ENCODE measurements at places on chromosomes 7 and 10. TPM values are rescaled to one million over a fixed set of nuclear protein-coding genes. Genes with fewer than 3 reads are reported as not detected.

DNA sequence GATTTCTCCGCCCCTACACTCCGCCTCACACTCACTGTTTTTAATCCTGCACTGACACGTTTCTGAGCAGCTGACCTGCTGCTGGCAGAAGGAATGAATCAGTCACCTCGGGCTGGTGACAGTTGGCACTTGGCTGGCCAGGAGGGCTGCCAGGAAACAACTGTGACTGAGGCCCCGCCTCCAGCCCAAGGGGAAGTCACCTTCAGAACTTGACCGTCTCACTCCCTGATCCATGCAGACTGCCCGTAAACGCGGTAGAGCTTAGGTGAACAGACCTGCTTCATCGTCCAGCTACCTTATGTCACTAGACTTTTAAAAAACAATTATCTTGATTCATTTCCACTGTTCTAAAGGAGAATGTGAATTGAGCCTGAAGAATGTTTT lies 107.5 kb downstream of the DOCK1 start:
- H3K36me3 ChIP-seq, result no peaks in the 10 kb centered on the region

DNA sequence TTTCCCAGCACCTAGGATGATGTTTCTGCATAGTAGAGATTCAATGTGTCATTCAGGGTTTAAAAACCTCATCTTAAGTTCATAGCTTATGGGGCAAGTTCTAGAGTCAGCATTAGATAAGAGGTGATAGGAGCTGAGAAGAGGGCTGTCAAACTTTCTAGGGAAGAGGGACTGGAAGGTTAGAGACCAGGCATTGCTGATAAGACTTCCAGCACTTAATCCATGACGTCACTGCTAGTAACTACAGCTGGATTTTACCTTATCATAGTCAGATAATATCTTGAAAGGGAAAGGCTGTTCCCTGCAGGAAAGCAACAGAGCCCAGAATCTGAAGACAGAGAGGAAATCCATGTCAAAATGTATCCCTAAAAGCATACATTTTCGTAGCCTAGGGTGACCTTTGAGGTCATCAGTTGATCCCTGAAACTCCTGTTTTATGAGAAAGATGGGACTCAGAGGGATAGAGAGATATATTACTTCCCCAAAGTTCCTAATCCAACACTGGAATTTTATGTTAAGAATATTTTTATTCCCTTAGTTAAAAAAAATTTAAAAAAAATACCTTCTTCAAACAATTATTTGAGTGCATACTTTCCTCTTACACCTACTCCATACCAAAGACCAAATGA lies 3.3 kb upstream of the CPED1 start:
- H3K27me3 ChIP-seq, result peaks cover 21% of the 10 kb centered on the region
- H3K27ac ChIP-seq, result no peak overlapping the region
- no peak for DNase-seq
- no peak overlapping the region for H3K4me3 ChIP-seq

DNA sequence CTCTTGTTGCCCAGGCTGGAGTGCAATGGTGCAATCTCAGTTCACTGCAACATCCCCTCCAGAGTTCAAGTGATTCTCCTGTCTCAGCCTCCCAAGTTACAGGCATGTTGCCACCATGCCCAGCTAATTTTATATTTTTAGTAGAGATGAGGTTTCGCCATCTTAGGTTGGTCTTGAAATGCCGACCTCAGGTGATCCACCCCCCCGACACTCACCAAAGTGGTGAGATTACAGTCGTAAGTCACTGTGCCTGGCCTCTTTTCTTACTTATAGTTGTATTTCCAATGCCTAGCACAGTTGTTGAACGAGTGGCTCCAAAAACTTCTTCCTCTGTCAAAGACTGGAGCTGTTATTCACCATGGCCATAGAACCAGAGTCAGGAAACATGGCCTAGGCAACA lies 6.7 kb downstream of the RNF216 start:
- H3K4me1 ChIP-seq, result peaks cover 61% of the 10 kb centered on the region
- no peaks in the 10 kb centered on the region for H3K36me3 ChIP-seq
- DNase-seq, result no peak

GRCh38 chr7:121101621-121102020 lies 113.1 kb downstream of the CPED1 start:
- H3K4me3 ChIP-seq, result no peak overlapping the region
- H3K27me3 ChIP-seq, result no peaks in the 10 kb centered on the region
- no peaks in the 10 kb centered on the region for H3K36me3 ChIP-seq

DNA sequence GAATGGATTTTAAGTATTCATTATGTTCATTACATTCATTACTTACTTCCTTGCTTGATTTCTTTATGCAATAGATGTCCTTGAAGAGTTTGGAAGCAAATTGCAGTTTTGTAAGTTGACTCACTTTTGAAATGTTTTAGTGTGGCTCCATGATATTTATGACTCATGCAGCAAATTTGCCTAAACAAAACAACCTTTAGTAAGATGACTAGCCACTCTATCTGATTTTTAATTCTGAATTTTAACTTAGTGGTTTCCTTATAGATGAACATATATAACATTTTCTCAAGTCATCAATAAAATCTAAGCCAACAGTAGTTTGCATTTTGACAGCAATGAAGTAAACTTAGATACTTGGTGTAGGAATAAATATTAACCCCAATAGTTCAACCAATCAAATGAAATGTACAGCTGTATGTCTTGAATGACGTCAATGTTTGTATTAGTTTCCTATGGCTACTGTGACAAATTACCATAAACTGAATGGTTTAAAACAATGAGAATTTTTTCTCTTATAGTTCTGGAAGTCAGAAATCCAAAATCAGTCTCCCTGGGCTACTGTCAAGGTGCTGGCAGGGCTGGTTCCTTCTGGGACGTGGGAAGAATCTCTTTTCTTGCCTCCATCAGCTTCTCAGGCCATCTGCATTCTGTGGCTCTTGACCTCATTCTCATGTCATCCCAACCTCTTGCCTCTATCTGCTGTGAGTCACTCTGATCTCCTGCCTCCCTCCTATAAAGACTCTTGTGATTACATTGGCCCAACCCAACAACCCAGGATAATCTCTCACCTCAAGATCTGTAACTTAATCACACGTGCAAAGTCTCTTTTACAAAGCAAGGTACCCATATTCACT lies 73.4 kb downstream of the AHR start:
- no peaks in the 10 kb centered on the region for H3K27me3 ChIP-seq
- no peak overlapping the region for H3K27ac ChIP-seq
- DNase-seq, result no peak
- no peaks in the 10 kb centered on the region for H3K36me3 ChIP-seq
- no peak overlapping the region for H3K4me3 ChIP-seq

- H3K4me3 ChIP-seq, result no peak overlapping the region
- H3K36me3 ChIP-seq, result no peaks in the 10 kb centered on the region
- no peaks in the 10 kb centered on the region for H3K27me3 ChIP-seq
- H3K4me1 ChIP-seq, result no peaks in the 10 kb centered on the region
Measured at GRCh38 chr10:45407542-45407941, 33.5 kb downstream of the ALOX5 start.

GRCh38 chr10:100805543-100806355 lies 60.4 kb downstream of the PAX2 start:
- no peaks in the 10 kb centered on the region for H3K36me3 ChIP-seq
- no peak for DNase-seq
- peaks cover 6% of the 10 kb centered on the region for H3K27me3 ChIP-seq
- H3K4me3 ChIP-seq, result no peak overlapping the region

DNA sequence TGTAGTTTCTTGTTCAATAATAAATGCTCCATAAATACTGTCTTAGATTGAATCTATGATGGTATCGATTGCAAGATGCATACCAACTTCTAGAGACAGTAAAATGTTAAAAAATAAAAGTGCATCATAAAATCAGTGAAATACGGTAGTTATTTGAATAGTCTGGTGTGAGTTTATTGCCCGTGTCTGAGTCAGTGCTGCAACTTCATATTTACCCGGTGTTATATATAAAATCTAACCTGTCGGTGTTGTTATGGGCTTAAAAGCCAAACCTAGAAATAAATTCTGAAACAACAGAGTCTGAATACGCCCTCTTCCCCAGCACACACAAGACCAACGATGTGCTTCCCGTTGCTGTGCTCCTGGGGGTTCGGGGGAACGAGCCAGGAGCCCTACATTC lies 16.3 kb downstream of the MACROH2A2 start:
- H3K4me1 ChIP-seq, result no peaks in the 10 kb centered on the region
- DNase-seq, result no peak
- H3K27me3 ChIP-seq, result no peaks in the 10 kb centered on the region
- no peak overlapping the region for H3K27ac ChIP-seq
- H3K36me3 ChIP-seq, result no peaks in the 10 kb centered on the region

- H3K27me3 ChIP-seq, result no peaks in the 10 kb centered on the region
- no peaks in the 10 kb centered on the region for H3K4me1 ChIP-seq
- H3K36me3 ChIP-seq, result no peaks in the 10 kb centered on the region
Measured at GRCh38 chr10:112236486-112236885, 46.7 kb upstream of the TECTB start.

GRCh38 chr10:102785818-102786217 lies 42.1 kb downstream of the WBP1L start:
- no peak for DNase-seq
- no peak overlapping the region for H3K4me3 ChIP-seq
- peaks cover 21% of the 10 kb centered on the region for H3K4me1 ChIP-seq
- no peaks in the 10 kb centered on the region for H3K27me3 ChIP-seq
- no peaks in the 10 kb centered on the region for H3K36me3 ChIP-seq
- no peak overlapping the region for H3K27ac ChIP-seq

DNA sequence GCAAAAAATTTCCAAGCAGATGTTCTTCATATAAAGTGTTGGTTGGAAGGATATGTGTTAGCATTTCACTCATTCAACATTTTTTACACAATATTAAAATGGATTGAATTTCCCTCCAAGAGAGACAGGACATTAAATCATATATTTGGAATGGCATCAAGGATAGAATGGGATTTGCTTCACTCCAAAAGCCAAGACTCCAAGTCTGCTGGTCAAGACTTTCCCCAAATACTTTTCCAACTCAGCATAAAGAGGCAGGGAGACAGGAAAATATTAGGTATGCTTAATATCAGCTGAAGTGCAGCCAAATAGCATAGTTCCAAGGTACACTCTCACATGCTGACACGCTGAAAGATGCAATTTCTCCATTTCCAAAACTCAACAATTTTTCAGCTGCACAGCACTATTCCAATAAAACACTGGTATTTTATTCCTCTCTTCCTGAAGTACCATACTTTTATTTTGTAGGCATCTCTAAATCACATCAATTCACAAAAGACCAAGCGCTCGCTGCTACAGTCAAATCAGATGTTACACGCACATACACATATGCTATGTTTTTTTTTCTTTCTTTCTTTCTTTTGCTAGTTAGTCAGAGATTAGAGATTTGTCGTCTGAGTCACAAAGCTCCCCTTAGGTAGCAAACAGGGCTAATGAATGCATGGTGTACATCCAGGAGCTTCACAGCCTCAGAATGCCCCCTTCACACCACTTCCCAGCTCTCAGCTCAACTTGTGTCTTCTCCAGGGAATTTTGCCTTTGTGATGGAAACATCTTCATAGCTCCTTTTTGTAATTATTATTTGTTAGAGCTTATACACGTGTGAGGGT lies 1033.8 kb upstream of the AUTS2 start:
- no peaks in the 10 kb centered on the region for H3K27me3 ChIP-seq
- no peaks in the 10 kb centered on the region for H3K4me1 ChIP-seq
- DNase-seq, result no peak
- H3K4me3 ChIP-seq, result no peak overlapping the region
- H3K36me3 ChIP-seq, result no peaks in the 10 kb centered on the region
- no peak overlapping the region for H3K27ac ChIP-seq

DNA sequence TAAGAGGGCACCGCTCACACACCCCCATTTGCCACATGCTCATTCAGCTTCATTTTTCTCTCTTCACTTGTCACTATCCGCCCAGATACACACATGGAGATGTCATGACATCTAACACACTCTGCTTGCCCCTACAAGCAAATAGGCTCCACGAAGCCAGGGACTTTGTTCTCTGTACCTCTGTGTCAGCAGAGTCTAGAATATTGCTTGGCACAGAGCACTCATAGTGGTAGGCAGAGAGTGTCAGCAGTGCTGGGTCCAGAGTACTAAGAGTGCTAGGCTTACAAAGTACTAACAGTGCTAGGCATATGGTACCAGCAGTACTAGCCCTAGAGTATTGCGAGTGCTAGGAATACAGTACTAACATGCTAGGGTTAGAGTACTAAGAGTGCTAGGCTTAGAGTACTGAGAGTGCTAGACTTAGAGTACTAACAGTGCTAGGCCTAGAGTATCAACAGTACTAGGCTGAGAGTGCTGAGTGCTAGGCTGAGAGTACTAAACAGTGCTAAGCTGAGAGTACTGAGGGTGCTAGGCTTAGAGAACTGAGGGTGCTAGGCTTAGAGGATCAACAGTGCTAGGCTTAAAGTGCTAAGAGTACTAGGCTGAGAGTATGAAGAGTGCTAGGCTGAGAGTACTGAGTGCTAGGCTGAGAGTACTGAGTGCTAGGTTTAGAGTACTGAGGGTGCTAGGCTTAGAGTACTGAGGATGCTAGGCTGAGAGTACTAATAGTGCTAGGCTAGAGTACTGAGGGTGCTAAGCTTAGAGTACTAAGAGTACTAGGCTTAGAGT lies 166.1 kb downstream of the PRKAG2 start:
- DNase-seq, result no peak
- H3K27ac ChIP-seq, result no peak overlapping the region
- no peaks in the 10 kb centered on the region for H3K4me1 ChIP-seq
- no peaks in the 10 kb centered on the region for H3K27me3 ChIP-seq

- DNase-seq, result no peak
- H3K4me1 ChIP-seq, result no peaks in the 10 kb centered on the region
- H3K4me3 ChIP-seq, result no peak overlapping the region
- no peak overlapping the region for H3K27ac ChIP-seq
- no peaks in the 10 kb centered on the region for H3K36me3 ChIP-seq
Measured at GRCh38 chr10:14625765-14626525, 148.8 kb downstream of the FAM107B start.

GRCh38 chr7:148871030-148871429 lies 13.1 kb downstream of the EZH2 start:
- no peak overlapping the region for H3K4me3 ChIP-seq
- H3K27ac ChIP-seq, result no peak overlapping the region
- no peaks in the 10 kb centered on the region for H3K36me3 ChIP-seq

PKD2L1 gene
- not detected for total RNA-seq

CFTR gene
- not detected for total RNA-seq

CSTF2T gene
- total RNA-seq, result 29.0 TPM

NME8 gene
- total RNA-seq, result not detected

MCM10 gene
- 73.1 TPM for total RNA-seq

ASB15 gene
- not detected for total RNA-seq

ASB10 gene
- total RNA-seq, result not detected

TRIL gene
- total RNA-seq, result not detected
